ENCODE measurements at places on chromosomes 4 and X.

DNA sequence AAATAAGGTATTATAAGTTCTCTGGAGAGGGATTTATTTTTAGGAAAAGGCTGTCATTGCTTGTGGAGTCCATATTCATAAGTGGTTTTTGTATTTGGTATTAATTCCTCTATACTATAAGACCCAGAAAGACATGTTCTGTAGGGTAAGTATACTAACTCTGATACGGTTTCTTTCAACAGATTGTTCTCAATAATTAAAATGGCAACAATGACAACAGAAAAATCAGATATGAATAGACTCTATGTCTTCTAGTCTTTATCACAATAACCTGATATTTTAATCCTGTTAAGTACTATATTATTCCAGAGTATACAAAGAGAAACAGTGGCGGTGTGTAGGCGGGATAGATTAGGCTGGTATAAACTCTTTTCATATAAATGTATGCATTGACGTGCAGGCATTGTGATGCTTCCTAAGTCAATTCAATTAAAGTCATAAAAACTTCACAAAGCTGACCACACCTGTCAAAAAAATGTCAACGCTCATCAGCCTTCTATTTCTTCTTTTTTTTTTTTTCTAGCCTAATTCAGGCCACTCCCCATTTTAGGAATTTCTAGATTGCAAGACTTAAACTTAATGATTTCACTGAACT is 150.4 kb downstream of the TRIML1 start:
- no peak for DNase-seq

GRCh38 chr4:27910227-27910626 is 1049.6 kb downstream of the STIM2 start:
- no peak for DNase-seq

DNA sequence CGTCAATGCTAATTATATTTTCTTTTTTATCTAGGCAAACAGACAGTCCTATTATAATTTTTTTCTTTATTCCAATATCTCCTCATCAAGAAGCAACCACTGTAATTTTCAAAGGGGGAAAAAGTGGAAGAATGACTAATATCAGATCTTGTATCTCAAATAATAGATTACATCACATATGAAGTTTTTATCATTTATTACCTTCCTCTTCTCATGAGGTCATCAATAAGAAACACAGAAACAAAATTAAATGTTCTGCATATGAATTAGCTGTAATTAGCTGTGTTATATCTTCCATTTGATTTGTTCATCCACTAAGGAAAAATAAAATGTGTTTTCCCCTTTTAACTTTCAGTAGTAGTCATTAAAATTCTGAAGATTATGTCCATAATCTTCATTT is 14.3 kb downstream of the PRSS12 start:
- DNase-seq = no peak

GRCh38 chrX:85836868-85837267 is 210.5 kb downstream of the CHM start:
- DNase-seq = peak; percentile 83

GRCh38 chr4:140289486-140289885 is 84.0 kb upstream of the SCOC start:
- DNase-seq = no peak

GRCh38 chr4:56995525-56995924 is 16.8 kb downstream of the POLR2B start:
- no peak for DNase-seq

- no peak for DNase-seq
Measured at GRCh38 chrX:73758250-73758649, 195.3 kb downstream of the CHIC1 start.

- DNase-seq = no peak
Measured at GRCh38 chr4:18025288-18025687, 3.7 kb upstream of the LCORL start.

- DNase-seq = no peak
Measured at GRCh38 chr4:89618151-89618550, 218.8 kb downstream of the SNCA start.

GRCh38 chr4:15691346-15692135 is 9.9 kb downstream of the FAM200B start:
- DNase-seq = no peak

DNA sequence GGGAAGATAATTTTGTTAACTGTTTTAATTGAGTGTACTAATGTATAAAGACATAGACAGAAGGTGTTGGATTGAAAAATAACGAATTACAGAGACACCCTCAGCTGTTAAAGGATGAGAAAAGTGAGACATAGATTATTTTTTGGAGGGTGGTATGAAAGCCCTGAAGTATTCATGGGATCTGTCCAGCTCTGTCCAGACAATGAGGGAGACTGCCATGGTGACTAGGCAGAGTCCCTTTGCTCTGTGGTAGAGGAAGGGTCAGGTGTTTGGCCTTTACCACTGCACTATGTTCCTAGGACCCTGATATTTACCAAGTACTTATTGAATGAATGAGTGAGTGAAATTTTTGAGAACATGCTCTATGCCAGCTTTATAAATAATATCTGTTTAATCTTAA is 11.4 kb downstream of the FGF2 start:
- DNase-seq = no peak

- DNase-seq = no peak
Measured at GRCh38 chr4:1939664-1940509, 68.7 kb downstream of the NSD2 start.

DNA sequence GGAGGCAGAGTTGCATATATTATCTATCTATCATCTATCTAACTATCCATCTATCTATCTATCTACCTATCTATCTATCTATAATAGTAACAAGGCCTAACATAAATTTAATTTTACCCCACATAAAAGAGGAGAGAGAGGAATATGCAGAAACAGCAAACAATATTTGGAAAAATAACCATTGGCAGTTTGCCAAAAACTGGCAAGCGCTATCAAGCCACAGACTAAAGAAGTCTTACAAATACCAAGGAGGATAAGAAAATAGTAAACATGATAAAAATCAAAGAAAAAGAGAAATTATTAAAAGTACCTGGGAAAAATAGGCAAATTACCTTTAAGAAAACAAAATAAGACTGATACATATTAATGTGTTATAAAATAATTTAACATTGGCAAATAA is 230.8 kb downstream of the CPXCR1 start:
- DNase-seq = no peak

DNA sequence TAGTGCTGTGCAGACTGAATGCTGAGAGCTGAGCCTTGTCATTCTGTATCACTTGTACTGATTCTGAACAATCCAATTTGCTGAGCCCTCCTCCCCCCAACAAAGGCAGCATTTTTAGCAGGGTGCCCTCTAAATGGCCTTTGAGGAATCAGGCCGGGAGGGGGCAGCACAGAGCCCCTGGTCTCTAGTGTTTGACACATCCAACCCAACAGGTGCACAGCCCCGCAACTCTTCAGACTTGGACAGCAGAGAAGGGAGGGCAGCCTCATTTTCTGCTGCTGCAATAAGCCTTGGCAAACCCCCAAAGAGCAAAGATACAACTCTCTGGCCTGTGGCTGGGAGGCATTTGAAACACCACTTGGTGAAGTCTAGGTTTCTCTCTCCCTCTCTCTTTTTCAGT is 3.4 kb downstream of the ATP1B4 start:
- DNase-seq = peak; percentile 8

DNA sequence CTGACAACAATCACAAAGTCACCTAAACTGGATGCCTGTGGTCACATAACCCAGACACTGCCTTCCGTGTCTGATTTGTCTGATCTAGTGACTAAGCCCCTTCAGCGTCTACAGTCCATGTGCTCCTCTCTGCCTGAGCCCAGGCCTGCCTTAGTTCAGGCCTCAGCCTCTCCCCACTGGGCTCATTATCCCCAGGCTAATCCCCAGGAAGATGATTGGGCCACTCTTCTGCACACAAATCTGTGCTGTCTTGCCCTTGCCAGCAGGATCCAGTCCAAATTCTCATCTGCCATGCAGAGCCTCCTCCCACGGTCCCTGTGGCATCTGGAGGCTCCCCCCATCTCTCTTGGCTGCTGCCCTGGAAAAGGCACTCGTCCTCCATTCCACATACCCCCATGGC is 96.5 kb downstream of the SLC2A9 start:
- peak; percentile 81 for DNase-seq

DNA sequence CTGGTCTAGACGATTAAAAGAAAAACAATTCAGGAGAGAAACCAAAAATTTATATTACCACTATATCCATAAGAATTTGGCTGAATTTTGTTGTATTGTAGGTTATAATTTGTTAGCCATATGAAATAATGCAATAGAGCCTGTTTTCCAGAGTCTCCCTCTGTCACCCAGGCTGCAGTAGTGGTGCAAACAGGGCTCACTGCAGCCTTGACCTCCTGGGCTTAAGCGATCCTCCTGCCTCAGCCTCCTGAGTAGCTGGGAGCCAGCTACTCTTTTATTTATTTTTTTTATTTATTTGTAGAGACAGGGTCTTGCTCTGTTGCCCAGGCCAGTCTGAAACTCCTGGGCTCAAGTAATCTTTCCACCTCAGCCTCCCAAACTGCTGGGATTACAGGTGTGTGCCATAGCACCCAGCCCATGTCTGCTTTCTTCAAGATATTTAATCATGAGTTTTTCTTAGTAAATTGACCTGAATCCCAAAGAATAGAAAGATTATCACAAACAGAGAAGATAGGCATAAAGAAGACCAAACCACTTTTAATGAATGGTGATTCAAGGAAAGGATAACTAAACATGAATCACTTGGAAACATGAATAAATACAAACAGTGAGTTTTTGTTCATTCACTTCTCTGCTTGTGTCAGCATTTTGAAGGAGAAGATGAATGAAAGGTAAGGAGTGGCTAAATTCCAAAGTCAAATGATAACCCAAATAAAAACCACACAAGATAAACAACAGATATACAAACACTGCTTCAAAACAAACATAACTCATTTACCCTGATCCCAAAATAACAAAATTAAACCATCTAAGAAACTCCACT is 82.1 kb downstream of the PPP3CA start:
- no peak for DNase-seq

GRCh38 chr4:177367336-177367735 is 57.7 kb downstream of the NEIL3 start:
- no peak for DNase-seq

GRCh38 chr4:156472624-156473023 is 499.0 kb downstream of the PDGFC start:
- no peak for DNase-seq
